ENCODE measurements at places on chromosomes 5 and 9.

DNA sequence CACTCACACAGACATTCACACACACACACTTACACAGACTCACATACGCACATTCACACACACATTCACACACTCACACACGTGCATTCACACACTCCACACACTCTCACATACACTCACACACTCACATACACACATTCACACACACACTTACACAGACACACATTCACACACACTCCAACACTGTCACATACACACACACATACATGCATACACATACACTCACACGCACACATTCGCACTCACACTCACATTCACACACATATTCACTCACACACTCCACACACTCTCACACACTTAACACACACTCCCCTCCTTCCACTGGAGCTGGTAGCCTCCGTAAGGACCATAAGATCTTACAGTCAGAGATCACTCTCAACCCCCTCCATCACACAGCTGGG lies 26.2 kb downstream of the CAMK2A start:
- no peak for DNase-seq

DNA sequence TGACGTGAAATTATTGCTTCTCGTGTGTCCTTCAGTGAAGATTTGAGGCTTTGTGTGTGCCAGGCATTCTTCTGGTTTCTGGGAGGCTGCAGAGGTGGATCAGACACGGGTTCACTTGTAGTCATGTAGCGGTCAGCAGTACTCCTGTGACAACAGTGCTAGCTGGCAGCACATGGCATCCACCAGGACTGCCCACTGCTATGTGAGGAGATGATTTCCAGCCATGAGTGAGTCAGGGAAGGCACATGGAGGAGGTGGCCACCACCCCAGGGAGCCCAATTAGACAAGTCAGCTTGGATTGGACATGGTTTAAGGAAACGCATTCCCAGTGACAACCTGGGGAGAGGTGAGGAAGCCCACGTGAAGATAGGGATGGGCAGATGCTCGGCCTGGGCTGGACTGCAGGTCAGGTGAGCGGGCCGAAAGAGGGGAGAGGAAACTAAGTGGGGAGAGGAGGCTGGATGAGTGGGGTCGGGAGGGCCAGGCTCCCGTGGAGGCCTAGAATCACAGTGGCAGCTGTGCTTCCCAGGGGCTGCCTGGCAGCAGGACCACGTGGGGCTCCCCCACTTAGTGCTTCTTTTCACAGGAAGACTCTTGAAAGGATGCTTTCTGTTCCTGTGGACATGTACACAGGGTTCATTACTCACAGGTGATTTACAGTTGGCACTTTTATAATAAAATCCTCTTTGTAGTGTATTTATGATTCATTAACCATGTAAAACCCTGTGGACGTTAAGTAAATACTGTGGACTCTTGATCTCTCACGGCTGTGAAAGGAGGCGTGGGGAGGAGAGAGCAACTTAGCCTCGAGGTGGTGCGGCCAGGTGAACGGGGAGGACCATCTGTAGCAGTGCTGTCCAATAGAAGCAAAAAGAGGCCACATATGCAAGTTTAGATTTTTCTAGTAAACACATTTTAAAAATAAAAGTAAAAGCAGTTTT lies 80.0 kb upstream of the OTULINL start:
- no peak for DNase-seq

GRCh38 chr5:98060148-98060547 lies 713.3 kb upstream of the RGMB start:
- DNase-seq, result no peak

GRCh38 chr5:151612689-151613427 lies 21.7 kb upstream of the FAT2 start:
- peak; percentile 77 for DNase-seq

DNA sequence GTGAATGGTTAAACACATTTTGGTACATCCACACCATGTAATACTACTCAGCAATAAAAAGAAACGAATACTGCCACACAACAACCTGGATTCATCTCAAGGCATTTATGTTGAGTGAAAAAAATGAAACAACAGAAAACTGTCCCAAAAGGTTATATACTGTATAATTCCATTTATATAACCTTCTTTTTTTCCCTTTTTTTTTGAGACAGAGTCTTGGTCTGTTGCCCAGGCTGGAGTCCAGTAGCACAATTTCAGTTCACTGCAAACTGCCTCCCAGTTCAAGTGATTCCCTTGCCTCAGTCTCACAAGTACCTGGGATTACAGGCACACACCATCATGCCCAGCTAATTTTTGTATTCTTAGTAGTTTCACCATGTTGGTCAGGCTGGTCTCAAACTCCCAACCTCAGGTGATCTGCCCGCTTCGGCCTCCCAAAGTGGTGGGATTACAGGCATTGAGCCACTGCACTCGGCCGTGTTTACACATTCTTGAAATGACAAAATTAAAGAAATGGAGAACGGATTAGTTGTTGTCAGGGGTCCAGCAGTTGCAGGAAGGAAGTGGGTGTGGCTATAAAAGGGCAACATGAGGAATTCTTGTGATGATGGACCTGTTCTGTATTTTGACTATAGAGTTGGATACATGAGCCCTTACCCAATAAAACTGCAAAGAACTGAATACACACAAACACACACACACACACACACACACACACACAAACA lies 17.4 kb downstream of the PPP6C start:
- no peak for DNase-seq

- DNase-seq, result no peak
These were observed 1.2 kb downstream of the ABCA2 start for GRCh38 chr9:137026828-137027227.

GRCh38 chr5:39880985-39881384 lies 456.2 kb upstream of the DAB2 start:
- no peak for DNase-seq

DNA sequence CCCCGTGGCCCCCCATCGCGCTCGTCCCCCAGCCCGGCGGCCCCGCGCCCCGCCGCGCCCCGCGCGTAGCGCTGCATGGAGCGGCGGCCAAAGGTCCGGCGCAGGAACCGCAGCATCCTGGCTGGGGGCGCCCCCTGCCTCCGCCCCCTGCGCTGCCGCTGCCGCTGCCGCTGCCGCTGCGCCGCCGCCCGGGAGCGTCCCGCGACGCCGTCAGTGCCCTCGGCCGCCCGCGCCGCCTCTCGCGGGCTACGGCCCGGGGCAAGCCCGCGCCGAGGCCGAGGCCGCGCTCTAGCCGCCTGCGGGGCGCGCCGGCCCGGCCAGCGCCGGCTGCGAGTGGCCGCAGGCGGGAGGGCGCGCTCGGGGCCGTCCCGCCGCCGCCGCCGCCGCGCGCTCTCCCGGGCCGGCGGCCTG lies 523 bp downstream of the EPB41L4B start:
- no peak for DNase-seq

GRCh38 chr5:15737871-15738664 lies 238.1 kb downstream of the FBXL7 start:
- DNase-seq, result no peak

GRCh38 chr5:147671365-147671764 lies 111.2 kb downstream of the JAKMIP2 start:
- no peak for DNase-seq

DNA sequence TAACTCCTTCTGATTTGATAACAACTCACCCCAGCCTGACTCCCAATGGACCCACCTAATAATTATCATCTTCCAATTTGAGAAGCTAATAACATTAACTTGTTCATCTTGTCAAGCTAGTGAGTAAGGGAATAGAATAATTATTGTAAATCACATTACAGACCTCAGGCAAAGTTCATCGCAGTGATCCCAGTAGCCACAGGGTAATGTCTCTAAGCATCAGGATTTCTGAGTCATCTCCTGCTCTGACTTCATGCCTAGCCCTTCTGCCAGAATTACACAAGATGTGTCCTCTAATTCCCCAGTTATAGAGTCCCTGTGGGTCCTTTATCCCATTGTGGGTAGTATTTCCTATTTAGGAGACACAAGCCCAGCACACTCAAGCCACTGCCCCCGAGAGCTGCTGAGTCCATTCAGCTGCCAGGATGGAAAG lies 365.7 kb downstream of the DEPDC1B start:
- no peak for DNase-seq

Measured in activated CD8-positive, alpha-beta T cell treated with anti-CD3 and anti-CD28 coated beads for 36 hours (primary cell).